Regular cardiac myocyte (primary cell): ENCODE measurements at places on chromosomes 6 and 20. TPM values are rescaled to one million over a fixed set of nuclear protein-coding genes. Genes with fewer than 3 reads are reported as not detected.

Gene PLCB1
- total RNA-seq = 21.7 and 23.4 TPM in 2 replicates

Gene LSM2
- total RNA-seq = 18.0 and 46.2 TPM in 2 replicates

Gene DNAH8
- total RNA-seq = under 0.01 TPM in 1 of 2 replicates, not detected in the other

Gene LYRM2
- total RNA-seq = 24.5 and 27.6 TPM in 2 replicates

Gene TRIM15
- total RNA-seq = not detected in 2 replicates

Gene AGER
- total RNA-seq = 0.56 and 0.58 TPM in 2 replicates

Gene ISM1
- not detected in 2 replicates for total RNA-seq

Gene TP53TG5
- under 0.01 TPM in 1 of 2 replicates, not detected in the other for total RNA-seq

Gene UNC5CL
- under 0.01 TPM in 1 of 2 replicates, not detected in the other for total RNA-seq

Gene SLC17A3
- not detected in 2 replicates for total RNA-seq

Gene CALHM6
- 0.58 and 2.8 TPM in 2 replicates for total RNA-seq

Gene POLH
- total RNA-seq = 27.9 and 31.6 TPM in 2 replicates

Gene HLA-DQB1
- total RNA-seq = under 0.01 TPM in 1 of 2 replicates, not detected in the other

Gene SIGLEC1
- under 0.01 TPM in 1 of 2 replicates, not detected in the other for total RNA-seq

Gene IER3
- 105 and 239 TPM in 2 replicates for total RNA-seq

Gene LPA
- under 0.01 TPM in 1 of 2 replicates, not detected in the other for total RNA-seq

Gene CRYBG1
- 1.7 and 7.1 TPM in 2 replicates for total RNA-seq

Gene RAD21L1
- total RNA-seq = 0.19 TPM in 1 of 2 replicates, not detected in the other

Gene CDH4
- 0.28 and 1.2 TPM in 2 replicates for total RNA-seq

Gene EDN1
- 46.8 and 87.4 TPM in 2 replicates for total RNA-seq

Gene SIRPB1
- 0.19 and 2.5 TPM in 2 replicates for total RNA-seq

Gene ABHD16A
- 47.1 and 56.7 TPM in 2 replicates for total RNA-seq

Gene CD24
- total RNA-seq = 12.3 and 16.6 TPM in 2 replicates

Gene RIN2
- 35.8 and 71.1 TPM in 2 replicates for total RNA-seq

Gene PBOV1
- total RNA-seq = not detected in 2 replicates

Gene YWHAB
- 75.5 and 170 TPM in 2 replicates for total RNA-seq

Gene ANKRD6
- total RNA-seq = 2.5 and 10.1 TPM in 2 replicates

Gene UFL1
- 34.3 and 38.1 TPM in 2 replicates for total RNA-seq

Gene VSX1
- total RNA-seq = not detected in 2 replicates

Gene PHF3
- total RNA-seq = 34.3 and 60.6 TPM in 2 replicates

Gene CCN6
- total RNA-seq = not detected in 2 replicates
